Anterior cingulate cortex (tissue), 58 donors: ENCODE measurements at places on chromosomes 12 and 14.

GRCh38 chr12:66756631-66757030, 77.8 kb upstream of the GRIP1 start:
- DNase-seq: no peak

GRCh38 chr12:94198872-94199271, 50.5 kb downstream of the PLXNC1 start:
- no peak for DNase-seq

DNA sequence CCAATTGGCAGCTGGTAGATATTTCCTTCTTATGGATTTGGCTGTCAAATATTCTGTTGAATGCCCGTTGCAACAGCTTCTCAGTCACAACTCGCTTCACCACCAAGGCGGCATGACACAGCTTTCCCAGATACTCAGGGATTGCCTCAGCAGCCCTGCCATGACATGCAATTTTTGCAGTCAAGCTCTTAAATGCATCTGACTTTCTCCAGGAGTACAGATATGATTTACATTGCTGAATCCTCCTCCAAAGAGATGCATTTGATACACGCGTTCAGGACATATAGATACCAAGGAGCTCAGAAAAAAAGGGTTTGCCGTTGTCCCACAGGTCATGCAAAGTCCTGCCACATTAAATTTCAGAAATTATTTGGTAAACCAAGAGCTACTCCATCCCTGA, 6.5 kb downstream of the KRT5 start:
- no peak for DNase-seq

GRCh38 chr12:121799156-121799841, 4.5 kb upstream of the SETD1B start:
- peak; percentile 51 for DNase-seq

GRCh38 chr14:104349950-104350349, 211.6 kb downstream of the KIF26A start:
- DNase-seq: no peak

DNA sequence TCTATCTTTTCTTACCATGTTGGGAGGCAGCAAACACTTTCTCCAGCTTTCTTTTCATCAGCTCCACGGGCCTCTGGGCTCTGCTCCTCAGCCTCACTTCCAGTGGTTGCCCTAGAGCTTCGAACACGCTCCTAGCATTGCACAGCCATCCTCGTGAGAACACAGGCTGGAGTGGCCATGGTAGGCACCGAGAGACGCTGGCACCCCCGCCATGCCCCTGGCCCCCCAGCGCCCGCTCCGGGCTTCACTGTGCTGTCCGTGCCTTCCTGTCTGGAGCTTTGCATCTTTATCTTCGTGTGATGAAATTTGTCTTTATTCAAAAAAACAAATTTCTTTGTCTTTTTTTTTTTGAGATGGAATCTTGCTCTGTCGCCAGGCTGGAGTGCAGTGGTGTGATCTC, 352.2 kb downstream of the TMEM121 start:
- no peak for DNase-seq

- DNase-seq: no peak
Observed at GRCh38 chr14:95525999-95526398, 8.9 kb upstream of the GLRX5 start.

GRCh38 chr14:35402323-35403113, 2.0 kb downstream of the NFKBIA start:
- no peak for DNase-seq

DNA sequence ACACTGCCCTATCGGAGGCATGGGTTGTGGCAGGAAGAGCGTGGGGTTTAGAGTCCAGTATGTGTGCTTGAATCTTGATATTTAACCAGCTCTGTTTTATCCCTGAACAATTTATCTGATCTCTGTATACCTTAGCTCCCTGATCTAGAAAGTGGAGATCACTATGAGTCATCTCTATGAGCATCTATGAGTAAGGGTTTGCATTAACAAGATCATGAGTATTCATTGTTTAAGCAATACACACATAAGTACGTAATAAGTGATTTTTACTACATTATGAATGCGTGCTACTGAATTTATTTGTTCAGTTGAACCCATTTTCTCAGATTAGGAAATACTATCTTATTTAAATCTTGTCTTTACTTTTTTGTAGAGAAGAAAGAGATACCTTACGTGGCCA, 49.4 kb downstream of the GPATCH2L start:
- DNase-seq: no peak

- DNase-seq: no peak
Observed at GRCh38 chr14:72962829-72963312, 36.6 kb downstream of the DCAF4 start.

GRCh38 chr12:69578283-69578682, 7.0 kb upstream of the CCT2 start:
- DNase-seq: no peak

- DNase-seq: no peak
Observed at GRCh38 chr12:12608557-12608957, 3.1 kb upstream of the CREBL2 start.

DNA sequence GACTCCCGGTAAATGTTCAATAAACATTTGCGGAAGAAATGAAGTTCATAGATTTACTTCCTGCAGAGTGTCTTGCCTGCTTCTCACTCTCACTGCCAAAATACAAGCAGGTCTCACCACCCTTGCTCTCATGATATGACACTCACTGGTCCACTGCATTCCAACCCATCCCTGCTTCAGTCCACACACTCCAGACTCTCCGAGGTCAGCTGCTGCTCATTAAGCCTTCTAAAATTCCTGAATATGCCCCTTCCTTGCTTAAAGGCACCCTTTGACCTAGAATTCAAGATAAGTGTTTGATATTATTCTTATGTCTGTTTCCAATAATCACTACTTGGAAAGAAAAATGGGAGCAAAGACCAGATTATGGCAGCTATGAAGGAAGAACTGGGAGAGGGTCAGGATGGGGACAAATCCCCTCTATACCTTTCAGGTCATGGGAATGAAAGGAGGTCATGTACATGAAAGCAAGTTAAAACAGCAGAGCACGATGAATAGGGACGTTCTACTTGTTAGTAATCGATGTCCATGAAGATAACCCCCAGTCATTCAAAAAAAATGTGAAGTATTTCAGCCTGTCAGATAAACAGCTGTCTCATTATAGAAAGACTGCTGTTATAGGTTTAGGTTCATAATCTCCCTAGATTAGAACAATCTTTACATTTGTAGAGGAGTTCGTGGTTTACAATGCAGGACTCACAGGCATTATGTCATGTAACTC, 10.5 kb upstream of the NID2 start:
- DNase-seq: no peak

GRCh38 chr14:61516964-61517653, 178.2 kb upstream of the HIF1A start:
- DNase-seq: no peak
